ENCODE measurements at places on chromosomes 1 and 21. TPM values are rescaled to one million over a fixed set of nuclear protein-coding genes. Genes with fewer than 3 reads are reported as not detected.

DNA sequence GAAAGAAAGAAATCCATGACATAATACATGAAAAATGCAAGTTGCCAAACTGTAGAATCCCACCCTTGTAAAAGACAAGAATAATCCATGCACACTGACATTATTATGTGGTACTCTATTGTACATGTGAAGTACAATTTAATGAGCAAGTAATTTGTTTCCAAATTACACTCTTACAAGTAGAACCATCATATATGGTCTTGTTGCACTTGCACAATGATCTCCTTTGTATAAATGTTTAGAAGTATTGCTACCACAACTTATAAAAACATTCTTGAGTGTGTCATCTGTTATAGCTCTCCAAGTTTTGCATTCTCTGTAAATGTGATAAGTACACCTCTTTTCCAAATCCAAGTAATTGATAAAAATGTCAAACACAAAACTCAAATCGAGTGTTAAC lies 29.1 kb upstream of the ZNF281 start:
- DNase-seq, result no peak
- no peak overlapping the region for H3K4me3 ChIP-seq
- no peaks in the 10 kb centered on the region for H3K36me3 ChIP-seq
- no peaks in the 10 kb centered on the region for H3K27me3 ChIP-seq

- H3K27me3 ChIP-seq, result no peaks in the 10 kb centered on the region
- no peaks in the 10 kb centered on the region for H3K36me3 ChIP-seq
- no peak overlapping the region for H3K27ac ChIP-seq
- no peak overlapping the region for H3K4me3 ChIP-seq
- H3K4me1 ChIP-seq, result no peaks in the 10 kb centered on the region
These were observed 128.3 kb downstream of the TMEM53 start for GRCh38 chr1:44545961-44546360.

- H3K27me3 ChIP-seq, result no peaks in the 10 kb centered on the region
- no peak for DNase-seq
- H3K36me3 ChIP-seq, result peaks cover under 1% of the 10 kb centered on the region
These were observed 1.3 kb downstream of the SV2A start for GRCh38 chr1:149916193-149916897.

Gene SERTAD4
- 16.8 TPM for total RNA-seq

Gene SIM2
- 36.8 TPM for total RNA-seq

Measured in esophagus squamous epithelium (tissue), 5 donors.